Karpas-422 (cell line): ENCODE measurements at places on chromosomes 2 and 18. TPM values are rescaled to one million over a fixed set of nuclear protein-coding genes. Genes with fewer than 3 reads are reported as not detected.

DNA sequence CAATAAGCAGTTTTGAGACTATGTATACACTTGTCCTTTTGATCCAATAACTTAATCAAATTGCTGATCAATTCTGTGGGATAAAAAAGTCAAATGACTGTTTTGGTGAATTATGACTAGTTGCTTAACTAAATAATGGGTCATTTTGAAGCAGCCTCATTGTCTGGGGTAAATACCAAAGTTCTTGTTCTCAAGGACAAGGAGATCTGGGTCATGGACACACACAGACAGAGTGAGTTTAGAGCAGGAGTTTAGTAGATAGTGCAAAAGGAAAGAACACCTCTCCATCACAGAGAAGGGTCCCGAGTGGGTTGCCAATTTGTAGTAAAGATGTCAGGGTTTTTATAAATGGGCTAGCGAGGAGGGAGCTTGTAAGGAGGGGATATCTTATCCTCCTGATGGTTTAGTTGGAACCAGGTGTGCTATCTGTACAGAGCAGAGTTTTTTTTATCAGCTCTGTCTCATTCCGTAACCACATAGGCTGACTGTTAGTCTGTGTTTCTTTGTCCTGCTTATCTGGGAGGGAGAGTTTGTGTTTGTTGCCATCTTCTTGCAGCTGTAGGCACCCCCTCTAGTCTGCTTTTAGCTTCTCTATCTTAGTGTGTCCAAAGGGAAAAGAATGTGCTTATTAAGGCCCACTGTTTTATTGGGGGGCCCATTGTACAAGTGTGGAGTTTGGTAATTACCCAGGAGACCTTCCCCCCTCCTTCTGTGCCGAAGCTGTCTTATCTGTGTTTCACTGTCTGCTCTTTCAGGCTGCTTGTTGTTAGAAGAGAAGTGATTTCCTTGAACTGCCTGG is 48.7 kb upstream of the C1GALT1C1L start:
- H3K27ac ChIP-seq, result no peak overlapping the region
- H3K4me1 ChIP-seq, result no peaks in the 10 kb centered on the region
- H3K36me3 ChIP-seq, result no peaks in the 10 kb centered on the region
- H3K27me3 ChIP-seq, result no peaks in the 10 kb centered on the region
- no peak overlapping the region for H3K4me3 ChIP-seq

DNA sequence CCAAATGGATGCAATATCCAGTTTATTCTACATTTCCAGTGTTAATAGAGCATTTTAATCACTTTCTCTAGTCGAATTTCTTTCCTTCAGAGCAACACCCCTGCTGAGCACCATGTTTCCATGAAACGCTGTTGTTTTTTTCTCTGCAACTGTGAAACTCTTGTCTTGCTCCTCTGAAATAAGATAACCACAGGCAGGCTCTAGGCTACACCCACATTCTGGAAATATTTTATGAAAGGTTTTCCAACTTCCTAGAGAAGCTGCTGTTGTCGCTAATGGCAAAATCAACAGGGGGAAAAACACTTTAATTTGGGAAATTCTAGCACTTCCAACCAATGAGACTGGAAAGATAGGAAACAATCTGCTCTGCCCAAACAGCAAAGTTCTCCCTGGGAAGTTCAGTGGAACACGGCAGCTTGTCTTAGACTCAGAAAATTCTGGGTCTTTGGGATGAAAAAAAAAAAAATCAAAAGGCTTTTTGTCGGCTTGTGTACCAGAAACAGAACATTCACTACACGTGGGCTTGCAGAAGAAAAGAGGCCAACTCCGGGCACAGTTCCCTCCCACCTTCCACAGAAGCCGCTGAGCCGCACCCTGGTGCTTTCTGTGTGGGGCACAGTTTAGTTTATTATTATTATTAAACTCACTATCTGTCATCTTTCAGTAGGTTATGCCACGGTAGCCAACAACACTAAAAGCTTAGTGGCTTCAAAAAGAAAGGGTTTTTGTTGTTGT is 98.7 kb downstream of the MMADHC start:
- no peaks in the 10 kb centered on the region for H3K4me1 ChIP-seq
- H3K27ac ChIP-seq, result no peak overlapping the region
- no peaks in the 10 kb centered on the region for H3K36me3 ChIP-seq

DNA sequence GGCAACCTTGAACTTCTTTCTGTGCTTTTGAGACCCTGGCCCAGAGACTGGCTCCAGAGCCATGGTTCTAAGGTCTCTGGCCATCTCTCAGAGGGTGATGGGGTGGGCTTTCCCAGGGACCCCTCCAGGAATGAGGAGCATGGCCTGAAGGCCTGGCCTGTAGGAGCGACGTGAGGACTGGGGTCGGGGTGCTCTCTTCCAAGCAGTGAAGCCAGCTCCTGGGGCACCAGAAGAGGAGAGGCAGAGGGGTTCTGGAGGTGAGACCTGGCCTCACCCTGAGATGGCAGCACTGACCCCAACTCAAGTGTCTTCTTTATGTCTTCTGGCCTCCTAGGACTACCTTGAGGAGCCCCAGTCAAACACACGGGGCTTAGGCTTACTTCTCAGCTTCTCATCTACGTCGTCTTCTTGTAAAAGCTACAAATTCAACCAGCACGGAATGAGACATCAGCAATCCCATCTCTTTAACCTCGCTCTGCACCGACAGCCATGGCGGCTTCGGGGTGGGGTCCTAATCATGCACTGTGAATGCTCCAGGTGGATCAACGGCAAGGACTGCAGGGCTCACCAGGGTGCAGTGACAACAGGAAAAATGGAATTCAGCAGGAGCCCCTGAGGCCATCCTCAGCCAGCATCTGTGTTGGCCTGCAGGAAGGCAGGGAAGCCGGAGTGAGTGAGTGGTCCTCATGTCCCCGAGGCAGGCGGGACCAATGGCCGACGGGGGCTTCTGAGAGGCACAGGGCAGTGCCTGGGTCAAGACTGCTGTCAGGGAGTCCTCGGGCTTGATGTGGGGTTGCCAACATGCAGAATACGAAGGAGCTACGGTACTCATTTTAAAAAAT is 214.1 kb downstream of the HDAC4 start:
- H3K4me1 ChIP-seq, result no peaks in the 10 kb centered on the region
- no peaks in the 10 kb centered on the region for H3K27me3 ChIP-seq
- no peak overlapping the region for H3K4me3 ChIP-seq
- H3K36me3 ChIP-seq, result peaks cover 3% of the 10 kb centered on the region; the same call in 1 of the 2 replicates
- no peak overlapping the region for H3K27ac ChIP-seq
- no peak for DNase-seq

The ANKRD29 gene
- total RNA-seq, result not detected in 2 replicates

The NPPC gene
- not detected in 2 replicates for total RNA-seq

- H3K27ac ChIP-seq, result no peak overlapping the region
- peaks cover 79% of the 10 kb centered on the region for H3K36me3 ChIP-seq
- no peaks in the 10 kb centered on the region for H3K27me3 ChIP-seq
- H3K4me1 ChIP-seq, result no peaks in the 10 kb centered on the region
Measured at GRCh38 chr18:54162431-54162830, 62.0 kb downstream of the MBD2 start.

The ABCB11 gene
- total RNA-seq, result 0.07 TPM in 1 of 2 replicates, not detected in the other

GRCh38 chr2:189548666-189549448 is 31.7 kb downstream of the SLC40A1 start:
- no peak for DNase-seq
- H3K36me3 ChIP-seq, result no peaks in the 10 kb centered on the region
- H3K4me3 ChIP-seq, result no peak overlapping the region
- no peaks in the 10 kb centered on the region for H3K4me1 ChIP-seq

DNA sequence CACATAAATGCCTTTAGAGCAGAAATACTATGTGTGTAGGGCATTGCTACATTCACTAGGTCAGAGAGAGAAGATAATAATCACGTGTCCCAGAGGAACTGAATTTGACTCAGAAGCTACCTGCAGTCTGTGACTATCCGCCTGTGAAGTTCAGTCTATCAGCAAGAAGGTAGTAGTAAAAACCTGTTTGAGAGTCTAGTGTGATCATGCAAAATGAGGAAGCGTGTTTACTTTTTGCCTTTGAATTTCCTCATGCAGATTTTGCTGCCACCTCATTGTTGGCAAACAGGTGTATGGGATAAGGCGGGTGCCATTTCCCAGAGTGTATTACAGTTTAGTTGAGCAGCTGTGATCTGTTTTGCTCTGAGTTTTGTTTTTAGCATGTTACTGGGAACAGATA is 403.9 kb upstream of the FANCL start:
- DNase-seq, result no peak
- H3K36me3 ChIP-seq, result no peaks in the 10 kb centered on the region
- no peak overlapping the region for H3K27ac ChIP-seq
- 0 out of 2 replicates have a peak, but pooled peaks cover 4% of the 10 kb centered on the region for H3K4me1 ChIP-seq
- H3K27me3 ChIP-seq, result no peaks in the 10 kb centered on the region
- H3K4me3 ChIP-seq, result no peak overlapping the region

- H3K27me3 ChIP-seq, result no peaks in the 10 kb centered on the region
- H3K36me3 ChIP-seq, result no peaks in the 10 kb centered on the region; the same call in 1 of the 2 replicates
Measured at GRCh38 chr18:40692871-40693270, 1262.2 kb upstream of the PIK3C3 start.

The CNGA3 gene
- total RNA-seq, result 0.07 TPM in 1 of 2 replicates, not detected in the other

- no peaks in the 10 kb centered on the region for H3K27me3 ChIP-seq
- no peaks in the 10 kb centered on the region for H3K36me3 ChIP-seq
- H3K4me1 ChIP-seq, result no peaks in the 10 kb centered on the region
- no peak for DNase-seq
- H3K27ac ChIP-seq, result no peak overlapping the region
- no peak overlapping the region for H3K4me3 ChIP-seq
Measured at GRCh38 chr2:26621469-26622199, 19.5 kb downstream of the CIB4 start.

DNA sequence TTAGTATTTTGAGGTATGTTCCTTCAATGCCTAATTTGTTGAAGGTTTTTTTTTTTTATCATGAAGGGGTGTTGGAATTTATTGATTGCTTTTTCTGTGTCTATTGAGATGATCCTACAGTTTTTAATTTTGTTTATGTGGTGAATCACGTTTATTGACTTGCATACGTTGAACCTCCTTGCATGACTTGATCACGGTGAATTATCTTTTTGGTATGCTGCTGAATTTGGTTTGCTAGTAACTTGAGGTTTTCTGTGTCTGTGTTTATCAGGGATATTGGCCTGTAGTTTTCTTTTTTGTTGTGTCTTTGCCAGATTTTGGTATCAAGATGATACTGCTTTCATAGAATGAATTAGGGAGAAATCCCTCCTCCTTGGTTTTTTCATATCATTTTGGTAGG is 23.9 kb downstream of the CLIP4 start:
- no peaks in the 10 kb centered on the region for H3K27me3 ChIP-seq
- no peaks in the 10 kb centered on the region for H3K36me3 ChIP-seq
- no peak overlapping the region for H3K4me3 ChIP-seq
- H3K27ac ChIP-seq, result no peak overlapping the region
- H3K4me1 ChIP-seq, result peaks cover 5% of the 10 kb centered on the region; the same call in 1 of the 2 replicates

DNA sequence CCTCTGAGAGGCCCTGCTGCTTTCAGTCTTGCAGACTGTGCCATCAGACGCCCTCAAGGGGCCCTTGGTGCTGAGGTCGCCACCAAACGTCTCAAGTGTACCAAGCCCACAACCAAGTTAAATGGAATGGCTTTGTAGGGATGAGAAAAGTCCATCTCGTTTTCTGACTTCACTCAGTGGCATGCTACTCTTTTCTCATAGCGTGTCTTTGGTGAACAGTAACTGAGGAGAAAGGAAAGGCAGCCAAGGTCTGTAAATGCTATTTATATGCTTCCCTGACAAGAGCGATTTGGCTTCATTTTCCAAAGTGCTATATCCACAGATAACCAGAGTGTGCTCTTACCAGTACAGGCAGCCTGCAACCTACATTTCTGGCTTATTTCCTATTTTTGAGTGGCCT is 123.0 kb downstream of the MTX2 start:
- H3K27ac ChIP-seq, result no peak overlapping the region
- no peak overlapping the region for H3K4me3 ChIP-seq
- no peaks in the 10 kb centered on the region for H3K27me3 ChIP-seq
- H3K4me1 ChIP-seq, result no peaks in the 10 kb centered on the region
- no peaks in the 10 kb centered on the region for H3K36me3 ChIP-seq
- DNase-seq, result peak; percentile 36

DNA sequence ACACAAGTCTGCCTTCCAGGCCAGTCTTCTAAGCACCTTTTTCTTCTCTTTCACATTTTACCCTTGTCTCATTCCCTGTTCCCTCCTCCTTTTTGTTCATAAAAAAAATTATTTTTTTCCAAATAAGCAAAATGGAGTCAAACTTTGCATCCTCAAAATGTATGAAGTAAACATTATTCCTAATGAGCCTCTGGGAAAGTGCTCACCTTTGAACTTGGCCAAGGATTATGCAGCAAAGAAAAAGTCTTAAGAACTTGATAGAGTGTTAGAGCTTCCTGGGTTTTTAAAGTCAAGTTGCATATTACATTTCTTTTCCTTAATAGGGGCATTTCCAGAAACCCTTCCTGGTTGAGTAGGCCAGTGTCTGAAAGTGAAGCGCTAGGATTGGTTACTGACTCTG is 31.6 kb downstream of the EPAS1 start:
- H3K36me3 ChIP-seq, result no peaks in the 10 kb centered on the region
- H3K27me3 ChIP-seq, result no peaks in the 10 kb centered on the region
- no peak overlapping the region for H3K27ac ChIP-seq
- H3K4me1 ChIP-seq, result no peaks in the 10 kb centered on the region
- DNase-seq, result no peak

- H3K4me1 ChIP-seq, result peaks cover 31% of the 10 kb centered on the region
- no peak for DNase-seq
- H3K27ac ChIP-seq, result no peak overlapping the region
- H3K4me3 ChIP-seq, result no peak overlapping the region
- H3K36me3 ChIP-seq, result no peaks in the 10 kb centered on the region
- H3K27me3 ChIP-seq, result no peaks in the 10 kb centered on the region
Measured at GRCh38 chr2:66478731-66479316, 43.9 kb downstream of the MEIS1 start.

- H3K36me3 ChIP-seq, result no peaks in the 10 kb centered on the region
- H3K27me3 ChIP-seq, result no peaks in the 10 kb centered on the region; the same call in 1 of the 2 replicates
- DNase-seq, result no peak
- H3K4me1 ChIP-seq, result no peaks in the 10 kb centered on the region
Measured at GRCh38 chr2:60094450-60094929, 459.0 kb downstream of the BCL11A start.

DNA sequence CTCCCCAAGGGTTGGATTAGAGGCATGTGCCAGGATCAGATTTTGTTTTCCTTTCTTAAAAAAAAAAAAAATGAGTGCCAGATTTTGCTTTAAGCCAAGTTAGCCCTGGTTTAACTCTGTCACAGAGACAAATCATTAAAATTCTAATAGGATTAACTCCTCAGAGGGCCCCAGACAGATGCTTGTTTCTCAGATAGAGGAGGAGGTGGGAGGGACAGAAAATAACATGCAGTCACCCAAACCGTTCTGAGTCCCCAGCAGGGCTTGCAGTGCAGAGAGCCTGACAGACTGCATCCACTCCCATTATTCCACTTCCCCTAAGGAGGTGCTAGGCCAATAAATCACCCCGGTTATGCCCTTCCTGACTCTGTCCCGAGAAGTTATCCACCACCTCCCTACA is 6.3 kb upstream of the PROKR1 start:
- no peaks in the 10 kb centered on the region for H3K4me1 ChIP-seq
- no peaks in the 10 kb centered on the region for H3K36me3 ChIP-seq
- no peak for DNase-seq
- no peaks in the 10 kb centered on the region for H3K27me3 ChIP-seq
